LHCN-M2 (cell line): ENCODE measurements at places on chromosomes 4 and X.

- peak; percentile 52 for DNase-seq
Observed at GRCh38 chr4:156829201-156829873, 142.3 kb downstream of the PDGFC start.

GRCh38 chrX:9374555-9374954 is 90.3 kb upstream of the TBL1X start:
- no peak for DNase-seq

GRCh38 chr4:7524064-7524682 is 89.4 kb upstream of the PSAPL1 start:
- DNase-seq = no peak

GRCh38 chr4:151197247-151197646 is 79.7 kb upstream of the PRSS48 start:
- DNase-seq = peak; percentile 84

- no peak for DNase-seq
Observed at GRCh38 chr4:176150704-176151103, 44.7 kb downstream of the SPATA4 start.

DNA sequence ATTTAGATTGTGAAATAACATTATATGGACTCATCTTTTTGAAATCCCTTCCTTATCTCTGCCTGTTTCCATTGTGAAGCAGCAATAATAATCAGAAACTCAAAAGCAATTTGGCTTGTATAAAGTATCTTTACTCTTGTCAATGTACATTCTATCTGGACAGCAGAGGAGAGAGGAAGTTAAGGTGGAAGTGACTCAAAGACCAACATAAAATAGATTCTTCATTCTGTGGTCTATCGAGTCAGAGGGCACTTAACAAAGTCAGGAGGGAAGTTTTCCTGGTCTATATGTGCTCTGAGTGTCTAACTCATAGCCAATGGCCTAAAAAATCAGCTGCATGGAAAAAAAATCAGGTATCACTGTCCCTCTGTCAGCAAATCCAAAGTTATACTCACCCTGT is 155.5 kb downstream of the EMCN start:
- peak; percentile 11 for DNase-seq

GRCh38 chr4:58961283-58961682 is 1851.1 kb upstream of the IGFBP7 start:
- DNase-seq = no peak

DNA sequence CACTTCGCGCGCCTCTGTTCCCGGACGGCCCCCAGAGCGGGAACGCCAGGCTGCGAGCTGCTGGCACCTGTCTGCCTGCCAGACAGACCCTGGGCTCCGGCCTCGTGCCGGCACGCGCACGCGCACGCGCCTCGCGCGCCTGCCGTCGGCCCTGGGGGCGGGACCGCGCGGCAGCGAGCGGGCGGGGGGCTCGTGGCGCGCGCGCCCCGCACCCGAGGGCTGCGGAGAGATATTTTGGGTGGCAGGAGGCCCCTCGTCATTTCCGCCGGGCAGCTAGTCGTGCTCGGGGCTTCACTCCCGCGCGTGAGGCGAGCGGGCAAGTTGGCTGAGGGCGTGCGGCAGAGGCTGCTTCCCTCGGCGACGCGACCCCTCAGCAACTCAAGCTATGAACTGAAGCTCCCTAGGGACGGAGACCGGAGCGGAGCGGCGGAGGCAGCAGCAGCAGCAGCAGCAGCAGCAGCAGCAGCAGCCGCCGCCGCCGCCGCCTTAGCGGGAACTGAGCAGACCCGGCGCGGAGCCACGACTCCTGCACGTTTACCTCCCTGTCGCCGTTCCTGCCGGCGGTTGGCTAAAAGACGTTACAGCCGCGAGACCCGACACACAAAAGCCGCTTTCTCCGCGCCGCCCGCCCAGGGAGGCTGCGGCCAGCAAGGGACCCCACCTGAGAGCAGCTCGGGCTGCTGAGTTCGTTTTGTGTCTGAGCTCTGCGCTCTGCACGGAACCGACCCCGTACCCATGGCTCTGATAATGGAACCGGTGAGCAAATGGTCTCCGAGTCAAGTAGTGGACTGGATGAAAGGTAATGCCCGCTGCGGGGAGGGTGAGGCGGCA is at the start of gene CNKSR2:
Gene CNKSR2 (plus strand): TSS at position 256 of the 831 bp plus-strand sequence. CDS start 480 bp downstream, at position 736.
- DNase-seq = no peak

GRCh38 chrX:54248309-54248708 is 65.3 kb upstream of the FAM120C start:
- peak; percentile 6 for DNase-seq

- no peak for DNase-seq
Observed at GRCh38 chr4:162874748-162875147, 291.9 kb downstream of the NAF1 start.

DNA sequence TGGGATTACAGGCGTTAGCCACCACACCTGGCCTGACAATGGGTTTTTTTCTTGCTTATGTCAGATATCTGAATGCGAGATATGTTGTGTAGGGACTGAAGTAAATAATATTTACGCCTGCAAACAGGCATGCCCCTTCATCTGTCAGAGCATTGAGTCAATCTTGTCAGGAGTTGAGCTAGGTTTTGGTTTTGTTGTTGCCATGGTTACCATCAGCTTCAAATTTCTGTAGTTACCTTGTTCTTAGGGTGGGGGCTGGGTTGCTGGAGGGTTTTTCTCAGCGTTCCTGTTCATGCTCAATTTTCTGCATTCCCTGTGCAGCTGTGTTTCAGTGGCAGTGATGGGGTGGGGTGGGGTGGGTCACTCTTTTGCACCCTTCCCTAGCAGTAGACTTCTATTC is 14.5 kb downstream of the MRPL1 start:
- no peak for DNase-seq

GRCh38 chrX:24475480-24475879 is 10.4 kb downstream of the PDK3 start:
- DNase-seq = no peak

GRCh38 chr4:32172761-32173160 is 1452.6 kb downstream of the PCDH7 start:
- peak; percentile 37 for DNase-seq

DNA sequence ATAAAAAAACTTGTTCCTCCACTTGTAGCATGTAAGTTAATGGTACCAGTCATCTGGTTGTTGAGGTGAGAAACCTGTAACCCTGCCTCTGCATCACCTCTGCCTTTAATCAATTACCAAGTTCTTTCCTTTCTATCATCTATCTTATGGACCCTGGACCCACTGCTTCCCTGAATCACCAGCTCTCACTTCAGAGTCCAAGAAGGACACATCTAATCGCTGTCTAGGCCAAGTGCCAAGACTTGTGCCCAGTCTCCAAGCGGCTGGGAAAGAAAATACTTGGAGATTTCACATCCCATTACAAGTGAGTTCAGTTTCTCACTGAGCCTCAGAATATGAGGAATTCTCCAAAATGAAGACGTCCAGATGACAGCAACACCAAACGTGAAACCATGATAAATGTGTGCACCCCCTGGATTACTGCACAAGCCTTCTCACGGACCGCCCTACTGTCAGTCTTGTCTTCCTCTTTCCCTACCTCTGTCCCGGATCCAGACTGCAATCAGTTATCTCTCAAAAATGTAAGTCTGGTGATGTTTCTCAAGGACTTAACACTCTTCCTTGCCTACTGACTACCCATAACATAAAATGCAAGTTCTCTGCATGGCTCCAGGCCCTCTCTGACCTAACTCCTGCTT is 10.4 kb downstream of the PALLD start:
- no peak for DNase-seq

- DNase-seq = no peak
Observed at GRCh38 chr4:60581919-60582536, 618.1 kb upstream of the ADGRL3 start.

DNA sequence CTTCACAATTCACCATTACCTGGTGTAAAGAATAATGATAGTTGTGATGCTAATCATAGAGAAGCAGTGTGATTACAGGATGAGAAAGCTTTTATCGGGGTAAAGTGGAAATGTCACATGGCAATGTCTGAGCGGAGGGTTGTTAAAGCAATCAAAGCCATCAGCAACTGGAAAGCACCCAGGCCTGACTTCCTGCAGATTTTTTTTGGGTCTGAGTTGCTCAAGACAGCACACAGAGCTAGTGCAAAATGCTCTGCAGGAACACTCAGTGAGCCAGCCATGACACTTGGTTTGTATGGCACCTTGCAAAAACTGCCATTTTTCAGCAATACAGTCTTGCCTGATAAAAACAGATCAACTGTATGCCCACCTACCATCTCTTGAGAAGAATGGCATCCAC is 152.9 kb downstream of the COL4A6 start:
- DNase-seq = no peak

- no peak for DNase-seq
Observed at GRCh38 chr4:184096561-184097240, 121.0 kb downstream of the ENPP6 start.
